ENCODE measurements at places on chromosomes 1 and 21. TPM values are rescaled to one million over a fixed set of nuclear protein-coding genes. Genes with fewer than 3 reads are reported as not detected.
A peak's percentile ranks its signal among the peaks of the same experiment; 100 is the strongest.

Gene PPM1J
- total RNA-seq = 0.32 TPM

Gene LEFTY1
- 0.35 TPM for total RNA-seq

Gene RYR2
- total RNA-seq = 7.8 TPM

Gene OR6Y1
- not detected for total RNA-seq

GRCh38 chr1:58713841-58714240 lies 14.0 kb upstream of the MYSM1 start:
- no peaks in the 10 kb centered on the region for H3K36me3 ChIP-seq
- H3K4me1 ChIP-seq = peaks cover 18% of the 10 kb centered on the region
- no peak overlapping the region for H3K27ac ChIP-seq
- H3K27me3 ChIP-seq = no peaks in the 10 kb centered on the region

GRCh38 chr1:219806020-219806419 lies 122.3 kb downstream of the SLC30A10 start:
- peaks cover 6% of the 10 kb centered on the region for H3K27me3 ChIP-seq
- DNase-seq = no peak
- no peak overlapping the region for H3K4me3 ChIP-seq
- H3K27ac ChIP-seq = no peak overlapping the region
- H3K4me1 ChIP-seq = no peaks in the 10 kb centered on the region

GRCh38 chr1:94925004-94925403 lies 1.9 kb downstream of the CNN3 start:
- H3K4me3 ChIP-seq = peak overlapping the region; percentile 73
- peaks cover 51% of the 10 kb centered on the region for H3K4me1 ChIP-seq
- DNase-seq = no peak

DNA sequence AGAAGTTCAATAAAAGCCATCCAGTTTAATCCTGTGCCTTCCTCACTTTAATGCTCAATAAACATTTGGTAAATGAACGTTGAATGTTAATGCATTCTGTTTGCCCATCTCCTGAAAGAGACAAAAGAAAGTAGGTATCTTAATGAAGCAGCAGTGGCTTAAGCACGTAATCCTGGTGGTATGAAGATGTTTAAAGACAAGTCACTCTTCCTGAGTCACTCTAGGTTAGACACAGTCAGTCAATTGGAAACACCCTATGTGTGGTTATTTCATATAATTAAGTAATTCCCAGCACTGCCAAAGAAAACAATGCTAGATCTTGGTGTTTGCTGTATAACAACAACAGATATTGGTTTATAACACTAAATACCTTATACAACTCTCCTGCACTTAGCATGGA lies 334.0 kb upstream of the FMN2 start:
- no peak overlapping the region for H3K27ac ChIP-seq
- no peaks in the 10 kb centered on the region for H3K4me1 ChIP-seq
- no peaks in the 10 kb centered on the region for H3K27me3 ChIP-seq
- H3K4me3 ChIP-seq = no peak overlapping the region
- no peaks in the 10 kb centered on the region for H3K36me3 ChIP-seq

- no peak overlapping the region for H3K27ac ChIP-seq
- DNase-seq = no peak
- no peaks in the 10 kb centered on the region for H3K36me3 ChIP-seq
- peaks cover 6% of the 10 kb centered on the region for H3K4me1 ChIP-seq
- H3K27me3 ChIP-seq = no peaks in the 10 kb centered on the region
Measured at GRCh38 chr1:21594501-21594900, 74.7 kb downstream of the RAP1GAP start.

DNA sequence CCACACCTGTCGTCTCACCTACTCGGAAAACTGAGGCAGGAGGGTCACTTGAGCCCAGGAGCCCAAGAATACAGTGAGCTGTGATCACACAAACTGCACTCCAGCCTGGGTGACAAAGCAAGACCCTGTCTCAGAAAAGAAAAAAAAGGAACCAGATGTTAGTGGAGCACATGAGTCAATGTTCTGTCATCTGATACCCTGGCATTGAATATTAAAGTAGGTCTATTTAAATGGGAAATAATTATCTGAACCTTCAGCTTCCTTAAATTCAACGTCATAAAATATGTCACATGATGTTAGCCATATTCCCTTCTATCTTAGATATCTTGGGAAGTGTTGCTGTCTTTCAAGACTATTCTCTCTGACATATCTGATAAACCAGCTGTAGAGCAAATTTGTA lies 47.3 kb downstream of the NCAM2 start:
- no peaks in the 10 kb centered on the region for H3K36me3 ChIP-seq
- no peak overlapping the region for H3K4me3 ChIP-seq
- H3K27me3 ChIP-seq = no peaks in the 10 kb centered on the region
- DNase-seq = no peak
- H3K27ac ChIP-seq = no peak overlapping the region
- H3K4me1 ChIP-seq = no peaks in the 10 kb centered on the region

DNA sequence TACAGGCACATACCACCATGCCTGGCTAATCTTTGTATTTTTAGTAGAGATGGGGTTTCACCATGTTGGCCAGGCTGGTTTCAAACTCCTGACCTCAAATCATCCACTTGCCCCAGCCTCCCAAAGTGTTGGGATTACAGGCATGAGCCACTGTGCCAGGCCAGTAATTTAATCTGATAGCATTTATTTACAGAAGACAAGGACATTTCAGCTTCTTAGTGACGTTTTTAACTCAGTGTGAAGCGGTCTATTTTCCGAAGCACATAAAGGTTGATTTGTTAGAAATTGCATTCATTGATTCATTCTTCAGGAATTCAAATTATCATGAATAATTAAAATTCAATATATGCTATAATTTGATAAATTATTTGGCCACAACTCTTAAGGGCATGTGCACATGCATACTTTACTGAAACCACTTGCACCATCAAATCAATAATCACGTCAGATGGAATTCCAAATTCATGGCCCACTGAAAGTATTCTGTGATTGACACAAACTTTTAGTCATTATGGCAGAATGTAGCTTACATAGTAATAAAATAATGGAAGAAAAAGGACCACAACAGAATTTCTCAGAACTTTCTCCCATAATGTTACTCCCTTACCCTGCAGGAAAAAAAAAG lies 339.5 kb downstream of the VAV3 start:
- no peaks in the 10 kb centered on the region for H3K36me3 ChIP-seq
- no peak for DNase-seq
- H3K27me3 ChIP-seq = no peaks in the 10 kb centered on the region

DNA sequence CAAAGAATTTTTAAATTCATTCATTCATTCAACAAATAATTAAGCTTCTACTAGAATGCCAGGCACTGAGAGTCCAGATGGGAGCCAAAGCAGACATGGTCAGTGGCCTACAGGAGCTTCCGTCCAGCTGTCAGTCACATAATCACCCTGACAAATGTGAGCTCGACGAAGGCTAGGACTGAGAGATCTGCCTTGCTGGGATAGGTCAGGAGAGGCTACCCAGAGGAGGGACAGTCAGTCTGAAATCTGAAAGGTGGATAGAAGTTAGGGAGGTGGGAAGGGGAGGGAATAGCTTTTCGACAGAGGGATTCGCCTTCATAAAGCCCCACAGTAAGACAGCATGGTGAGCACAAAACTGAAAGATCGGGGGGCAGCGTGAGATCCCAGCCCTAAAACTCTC lies 8.3 kb downstream of the EPHX1 start:
- H3K27ac ChIP-seq = peak overlapping the region; percentile 89
- no peak overlapping the region for H3K4me3 ChIP-seq
- no peaks in the 10 kb centered on the region for H3K36me3 ChIP-seq
- no peak for DNase-seq

- H3K4me3 ChIP-seq = peak within 1 kb of the TSS; percentile 63
- peaks cover 6% of the 10 kb centered on the region for H3K27me3 ChIP-seq
- peak within 1 kb of the TSS; percentile 80 for H3K27ac ChIP-seq
- no peak for DNase-seq
Measured at GRCh38 chr1:233327651-233328141, at the start of gene MAP3K21. TSS of gene MAP3K21 (plus strand) at chr1:233327724. CDS start at chr1:233328029, 305 bp downstream.

- H3K27ac ChIP-seq = no peak overlapping the region
- no peak for DNase-seq
- H3K36me3 ChIP-seq = no peaks in the 10 kb centered on the region
Measured at GRCh38 chr1:209808059-209808581, 2.2 kb upstream of the IRF6 start.

DNA sequence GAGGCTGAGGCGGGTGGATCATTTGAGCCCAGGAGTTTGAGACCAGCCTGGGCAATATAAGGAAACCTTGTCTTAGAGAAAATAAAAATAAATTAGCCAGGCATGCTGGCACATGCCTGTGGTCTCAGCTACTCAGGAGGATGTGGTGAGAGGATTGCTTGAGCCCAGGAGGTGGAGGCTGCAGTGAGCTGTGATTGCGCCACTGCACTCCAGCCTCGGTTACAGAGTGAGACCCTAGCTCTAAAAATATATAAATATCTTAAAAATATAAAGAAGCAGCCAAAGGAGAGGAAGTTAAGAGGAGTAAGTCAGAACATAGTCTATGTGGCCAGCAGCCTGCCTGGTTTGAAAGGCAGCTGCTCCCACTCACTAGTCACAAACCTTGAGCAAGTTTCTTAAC lies 4.5 kb upstream of the IL10RB start:
- DNase-seq = peak; percentile 73
- no peaks in the 10 kb centered on the region for H3K27me3 ChIP-seq
- H3K36me3 ChIP-seq = peaks cover 28% of the 10 kb centered on the region
- no peak overlapping the region for H3K4me3 ChIP-seq
- H3K4me1 ChIP-seq = peaks cover 12% of the 10 kb centered on the region

DNA sequence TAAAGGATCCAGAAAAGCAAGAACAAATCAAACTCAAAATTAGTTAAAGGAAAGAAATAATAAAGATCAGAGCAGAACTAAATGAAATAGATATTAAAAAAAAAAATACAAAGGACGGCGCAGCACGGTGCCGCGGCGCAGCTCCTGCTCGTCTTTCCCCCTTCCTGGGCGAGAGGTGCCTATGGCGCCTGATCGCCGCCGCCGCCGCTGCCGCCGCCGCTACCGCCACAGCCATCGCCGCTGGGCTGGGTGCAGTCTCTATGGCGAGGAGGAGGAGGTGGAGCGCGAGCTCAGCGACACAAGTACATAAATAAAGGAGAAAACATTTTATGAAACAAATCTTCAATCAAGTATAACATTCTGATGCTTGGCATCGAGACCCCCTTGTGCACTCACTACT lies 77.6 kb upstream of the VANGL1 start:
- no peak overlapping the region for H3K27ac ChIP-seq
- no peaks in the 10 kb centered on the region for H3K36me3 ChIP-seq
- peaks cover 15% of the 10 kb centered on the region for H3K27me3 ChIP-seq
- H3K4me1 ChIP-seq = no peaks in the 10 kb centered on the region
- no peak overlapping the region for H3K4me3 ChIP-seq
- DNase-seq = no peak
